ENCODE measurements at places on chromosomes 16 and 17.

DNA sequence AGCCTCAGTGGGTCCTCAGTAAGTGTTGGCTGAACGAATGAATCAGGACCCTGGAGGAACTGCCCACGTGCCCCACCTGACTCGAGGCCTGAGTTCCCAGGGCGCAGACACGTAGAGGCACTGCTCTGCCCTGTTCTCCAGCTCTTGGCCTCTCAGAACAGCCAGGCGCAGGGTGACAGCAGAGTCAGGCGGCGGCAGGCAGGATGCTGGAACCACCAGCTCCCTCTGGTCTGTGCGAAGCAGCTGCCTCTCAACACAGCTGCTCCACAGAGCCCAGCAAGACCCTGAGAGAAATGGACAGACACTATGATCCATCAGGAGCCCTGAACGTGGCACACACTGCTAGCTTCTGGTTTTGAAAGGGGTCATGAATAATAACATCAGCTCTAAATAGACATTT, 53.1 kb upstream of the BCO1 start:
- no peak for DNase-seq

DNA sequence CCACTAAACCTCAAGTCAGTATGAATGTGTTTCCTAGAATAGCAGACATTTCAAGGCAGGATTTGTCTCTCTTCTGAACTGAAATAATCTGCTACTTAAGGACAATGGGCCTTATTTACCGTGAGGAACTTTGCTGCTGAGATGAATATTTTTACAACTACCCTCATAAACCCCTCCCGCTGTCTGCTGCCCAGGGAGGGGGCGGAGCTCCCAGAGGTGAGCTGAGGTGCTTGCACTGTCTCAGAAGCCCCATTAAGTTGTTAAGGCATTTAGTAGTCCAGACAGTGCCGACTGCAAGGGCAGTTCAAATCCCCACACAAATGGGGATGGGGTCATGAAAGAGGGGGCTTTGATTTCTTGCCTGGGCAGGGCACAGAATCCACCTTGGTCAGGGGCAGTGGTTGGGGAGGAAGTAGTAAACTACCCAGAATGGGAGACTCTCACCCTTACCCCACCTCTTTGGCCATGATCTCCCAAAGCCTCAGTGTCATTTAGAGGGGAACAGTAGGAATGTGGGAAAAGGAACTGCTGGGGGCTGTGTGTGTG, 19.2 kb downstream of the HNF1B start:
- no peak for DNase-seq

DNA sequence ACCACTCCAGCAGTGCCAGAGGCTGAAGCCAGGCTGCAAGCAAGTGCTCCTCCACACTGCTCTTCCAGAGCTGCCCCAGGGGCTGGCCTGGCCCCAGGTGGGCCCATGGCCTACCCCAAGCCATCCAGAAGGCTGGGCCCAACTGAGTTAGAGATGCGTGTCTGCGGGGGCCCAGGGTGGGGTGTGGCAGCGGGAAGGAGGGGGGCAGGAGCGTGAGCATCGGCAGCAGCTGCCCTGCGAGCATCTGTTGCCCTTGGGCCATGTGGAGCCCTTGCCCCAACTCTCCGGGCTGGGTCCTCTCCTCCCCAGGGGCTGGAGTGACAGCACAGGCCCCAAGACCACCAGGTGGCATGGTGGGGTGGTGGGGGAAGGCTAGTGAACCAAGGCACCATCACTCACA, 7.3 kb upstream of the SREBF1 start:
- no peak for DNase-seq

DNA sequence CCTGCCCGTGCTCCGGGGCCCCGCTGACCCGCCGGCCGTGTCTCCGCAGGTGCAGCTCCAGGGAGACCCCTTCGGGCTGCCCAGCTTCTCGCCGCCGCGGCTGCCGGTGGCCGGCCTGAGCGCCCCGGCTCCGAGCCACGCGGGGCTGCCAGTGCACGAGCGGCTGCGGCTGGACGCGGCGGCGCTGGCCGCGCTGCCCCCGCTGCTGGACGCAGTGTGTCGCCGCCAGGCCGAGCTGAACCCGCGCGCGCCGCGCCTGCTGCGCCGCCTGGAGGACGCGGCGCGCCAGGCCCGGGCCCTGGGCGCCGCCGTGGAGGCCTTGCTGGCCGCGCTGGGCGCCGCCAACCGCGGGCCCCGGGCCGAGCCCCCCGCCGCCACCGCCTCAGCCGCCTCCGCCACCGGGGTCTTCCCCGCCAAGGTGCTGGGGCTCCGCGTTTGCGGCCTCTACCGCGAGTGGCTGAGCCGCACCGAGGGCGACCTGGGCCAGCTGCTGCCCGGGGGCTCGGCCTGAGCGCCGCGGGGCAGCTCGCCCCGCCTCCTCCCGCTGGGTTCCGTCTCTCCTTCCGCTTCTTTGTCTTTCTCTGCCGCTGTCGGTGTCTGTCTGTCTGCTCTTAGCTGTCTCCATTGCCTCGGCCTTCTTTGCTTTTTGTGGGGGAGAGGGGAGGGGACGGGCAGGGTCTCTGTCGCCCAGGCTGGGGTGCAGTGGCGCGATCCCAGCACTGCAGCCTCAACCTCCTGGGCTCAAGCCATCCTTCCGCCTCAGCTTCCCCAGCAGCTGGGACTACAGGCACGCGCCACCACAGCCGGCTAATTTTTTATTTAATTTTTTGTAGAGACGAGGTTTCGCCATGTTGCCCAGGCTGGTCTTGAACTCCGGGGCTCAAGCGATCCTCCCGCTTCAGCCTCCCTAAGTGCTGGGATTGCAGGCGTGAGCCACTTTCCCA, 5.9 kb downstream of the CTF1 start:
- peak; percentile 29 for DNase-seq

GRCh38 chr17:28734712-28735241, 6.2 kb downstream of the NEK8 start:
- DNase-seq: no peak

GRCh38 chr16:52729731-52730130, 182.8 kb upstream of the TOX3 start:
- no peak for DNase-seq

GRCh38 chr17:40107522-40108174, 7.3 kb upstream of the NR1D1 start:
- DNase-seq: no peak
